ENCODE measurements at places on chromosomes 1 and 21.

DNA sequence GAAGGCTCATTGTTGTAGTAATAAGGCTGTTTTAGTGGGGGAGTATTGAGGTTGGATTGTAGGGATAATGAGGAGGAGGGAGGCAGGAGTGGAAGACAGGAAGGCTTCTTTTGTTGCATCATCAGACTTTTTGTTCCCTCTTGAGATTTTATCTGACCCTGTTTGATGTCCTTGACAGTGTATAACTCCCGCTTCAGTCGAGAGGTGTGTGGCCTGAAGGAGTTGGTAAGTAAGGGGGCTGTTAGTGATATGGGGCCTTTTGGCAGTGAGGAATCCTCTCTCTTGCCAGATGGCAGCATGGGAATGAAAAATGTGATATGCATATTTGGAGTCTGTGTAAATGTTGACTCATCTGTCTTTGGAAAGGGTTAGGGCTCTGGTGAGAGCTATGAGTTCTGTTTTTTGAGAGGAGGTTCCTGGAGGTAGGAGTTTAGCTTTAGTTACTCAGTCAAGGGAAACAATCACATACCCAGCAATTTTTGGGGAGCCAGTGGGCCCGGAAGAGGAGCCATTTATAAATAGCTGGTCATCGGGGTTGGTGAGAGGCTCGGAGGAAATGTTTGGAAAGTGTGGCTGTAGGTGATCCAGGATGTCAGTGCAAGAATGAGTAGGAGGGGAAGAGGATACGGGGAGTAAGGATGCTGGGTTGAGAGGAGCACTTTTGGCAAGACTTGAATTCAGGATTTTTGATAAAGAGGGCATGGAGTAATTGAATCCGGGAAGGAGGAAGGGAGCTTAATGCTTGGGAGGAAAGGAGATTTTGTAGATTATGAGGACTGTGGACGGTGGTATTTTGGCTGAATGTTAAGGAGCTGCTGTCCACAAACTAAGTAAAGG is 136.7 kb upstream of the ETV3 start:
- no peak for DNase-seq

DNA sequence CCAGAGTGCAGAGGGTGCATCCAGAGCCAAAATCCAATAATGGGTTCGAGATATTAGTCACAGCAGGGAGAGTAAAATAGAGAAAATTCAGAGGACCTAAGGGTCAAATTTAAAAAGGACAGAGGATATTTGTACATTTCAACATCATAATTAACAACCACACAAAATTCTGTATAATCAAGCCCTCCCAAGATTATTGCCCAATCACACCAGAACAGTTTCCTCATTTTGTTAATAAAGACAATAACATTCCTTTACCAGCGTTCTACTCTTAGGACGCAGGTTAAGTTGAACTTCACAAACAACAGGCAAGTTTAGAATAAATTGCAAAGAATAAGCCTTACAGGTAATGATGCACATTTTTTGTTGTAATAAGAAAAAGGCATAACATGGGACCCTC is 462.8 kb downstream of the PTPRC start:
- no peak for DNase-seq

DNA sequence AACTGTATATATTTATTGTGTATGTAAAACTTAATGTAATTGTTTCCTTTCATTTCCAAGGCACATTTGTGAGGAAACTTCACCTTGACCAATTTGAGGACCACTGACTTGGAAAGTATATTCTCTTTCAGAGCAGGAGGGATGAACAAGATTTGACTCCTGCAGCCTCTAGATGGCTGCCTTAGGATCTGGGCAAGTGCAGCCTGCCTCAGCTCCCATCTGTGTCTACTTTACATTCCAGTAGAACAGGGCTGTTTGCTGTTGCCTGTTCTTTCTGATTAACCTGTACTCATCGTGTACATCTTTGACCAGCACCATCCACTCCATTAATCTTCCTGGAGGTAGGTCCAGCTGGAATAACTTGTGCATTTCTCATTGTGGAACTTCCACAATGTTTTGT is 312.8 kb downstream of the HLX start:
- DNase-seq: no peak

- DNase-seq: no peak
Measured at GRCh38 chr1:51936531-51936930, 54.0 kb downstream of the RAB3B start.

DNA sequence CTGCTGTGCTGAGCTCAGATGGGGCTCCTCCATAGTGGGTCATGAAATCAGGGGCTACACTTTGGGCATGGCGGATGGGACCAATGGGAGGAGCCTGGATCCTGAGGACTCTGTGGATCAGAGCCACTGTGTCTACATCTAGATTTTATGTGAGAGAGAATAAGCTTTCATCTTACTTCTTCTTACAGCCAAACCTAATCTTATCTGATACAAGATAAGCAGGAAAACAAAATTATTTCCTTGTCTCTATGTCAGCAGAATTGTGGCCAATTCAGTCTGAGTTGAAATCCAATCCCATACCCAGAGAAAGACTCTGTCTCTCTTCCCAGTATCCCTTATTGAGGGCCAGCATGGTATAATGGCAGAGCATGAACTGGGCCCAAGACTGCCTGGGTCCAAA is 56.2 kb downstream of the KIF14 start:
- no peak for DNase-seq

DNA sequence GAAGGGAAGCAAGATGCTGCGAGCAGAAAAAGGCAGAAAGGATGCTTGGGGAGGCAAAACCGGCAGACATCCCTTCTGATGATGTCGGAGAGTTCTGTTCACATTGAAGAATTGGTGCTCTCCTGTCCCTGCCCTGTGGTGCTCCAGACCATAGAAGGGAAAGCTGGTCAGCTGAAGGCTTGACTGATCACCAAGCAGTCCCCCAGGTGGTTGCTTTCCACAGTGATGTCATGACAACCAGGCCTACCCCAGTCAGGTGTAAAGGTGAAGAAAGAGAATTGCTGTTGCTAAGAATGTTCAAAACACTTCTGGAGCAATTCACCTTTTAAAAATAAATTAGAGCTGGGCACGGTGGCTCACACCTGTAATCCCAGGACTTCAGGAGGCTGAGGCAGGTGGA is 59.5 kb downstream of the OPTC start:
- DNase-seq: no peak

GRCh38 chr1:112904071-112904830 is 51.7 kb downstream of the SLC16A1 start:
- DNase-seq: no peak
